BJ (cell line): ENCODE measurements at places on chromosomes 16 and 17. TPM values are rescaled to one million over a fixed set of nuclear protein-coding genes. Genes with fewer than 3 reads are reported as not detected.

SLC52A1 gene
- 0.13 and 0.23 TPM in 2 replicates for polyA plus RNA-seq

KCNH6 gene
- polyA plus RNA-seq = 0.04 and 0.10 TPM in 2 replicates

KRT40 gene
- not detected in 2 replicates for polyA plus RNA-seq

INCA1 gene
- polyA plus RNA-seq = 0.55 and 1.3 TPM in 2 replicates

TNFSF12 gene
- 29.2 and 49.5 TPM in 2 replicates for polyA plus RNA-seq

KRTAP9-4 gene
- polyA plus RNA-seq = not detected in 2 replicates

STAC2 gene
- polyA plus RNA-seq = not detected in 2 replicates

KRT33B gene
- polyA plus RNA-seq = 1.2 and 1.8 TPM in 2 replicates

DNA sequence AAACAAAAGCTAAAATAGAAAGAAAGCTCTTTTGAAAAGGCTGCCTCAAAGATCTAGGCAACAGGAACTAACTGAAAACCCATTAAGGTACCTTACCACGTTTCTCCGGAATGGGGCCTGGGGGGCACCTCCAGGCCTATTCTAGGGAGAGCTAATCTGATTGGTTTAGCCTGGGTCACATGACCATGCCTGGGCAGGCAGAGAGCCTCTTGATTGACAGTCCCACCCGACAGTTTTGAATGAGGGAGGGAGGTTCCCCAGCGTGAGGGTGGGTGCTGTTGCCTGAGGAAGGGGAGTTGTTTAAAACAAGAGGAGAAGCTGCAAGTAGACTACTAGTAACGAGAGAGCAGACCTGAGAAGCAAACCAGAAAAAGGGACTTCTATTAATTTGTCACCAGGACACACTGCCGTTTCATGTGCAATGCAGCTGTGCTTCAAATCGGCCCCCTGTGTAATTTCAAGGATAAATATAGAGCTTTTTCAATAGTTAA, 143.4 kb upstream of the HS3ST2 start:
- no peak for DNase-seq

- DNase-seq = no peak
These were observed 174.3 kb upstream of the TNRC6C start for GRCh38 chr17:77783991-77784820.

- no peak for DNase-seq
These were observed 547 bp downstream of the VMP1 start for GRCh38 chr17:59707971-59708430.

- no peak for DNase-seq
These were observed 163.0 kb upstream of the NLRP1 start for GRCh38 chr17:5747276-5747675.

GRCh38 chr16:75219838-75220237, 1.1 kb downstream of the CTRB1 start:
- DNase-seq = no peak

DNA sequence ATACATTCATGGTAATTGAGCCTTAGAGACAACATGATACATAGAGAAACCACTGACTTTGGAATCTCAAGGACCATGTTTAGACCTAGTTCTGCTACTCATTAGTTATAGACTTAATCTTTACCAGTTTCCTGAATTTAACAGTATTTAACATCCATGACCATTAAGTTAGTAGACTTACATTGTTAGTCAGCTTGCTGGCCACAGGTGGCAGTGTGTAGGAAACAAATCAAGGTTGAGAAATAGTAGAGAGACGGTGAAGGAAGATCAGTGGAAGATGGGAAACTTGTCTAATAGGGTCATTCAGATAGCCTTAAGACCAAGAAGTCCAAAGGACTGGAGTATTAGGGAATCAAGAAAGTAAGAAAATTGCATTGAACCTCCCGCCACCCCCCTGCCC, 31.0 kb downstream of the OMG start:
- no peak for DNase-seq

- no peak for DNase-seq
These were observed 23.8 kb downstream of the AKAP1 start for GRCh38 chr17:57108671-57109392.

- no peak for DNase-seq
These were observed 2.2 kb downstream of the SP2 start for GRCh38 chr17:47898241-47898640.

GRCh38 chr17:11618861-11619566, 20.7 kb downstream of the DNAH9 start:
- no peak for DNase-seq

DNA sequence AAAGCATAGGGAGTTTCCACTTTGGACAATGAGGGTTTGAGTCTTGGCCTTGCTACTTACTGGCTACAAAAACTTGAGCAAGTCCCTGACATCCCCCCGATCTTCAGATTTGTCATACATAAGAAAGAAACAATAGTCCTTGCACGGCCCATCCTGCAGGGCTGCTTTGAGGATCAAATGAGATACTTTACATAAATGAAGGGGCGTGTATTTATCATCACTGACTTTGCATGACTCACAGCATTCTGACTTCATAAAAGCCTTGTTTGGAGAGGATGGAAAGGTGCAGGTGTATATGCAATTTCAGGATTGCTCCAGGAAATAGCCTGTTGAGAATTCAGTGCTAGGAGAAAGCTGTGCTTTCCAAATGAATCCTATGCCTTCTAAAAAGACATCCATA, 465.0 kb upstream of the MAF start:
- no peak for DNase-seq

- no peak for DNase-seq
These were observed 51.4 kb downstream of the CACNG1 start for GRCh38 chr17:67095803-67096202.

DNA sequence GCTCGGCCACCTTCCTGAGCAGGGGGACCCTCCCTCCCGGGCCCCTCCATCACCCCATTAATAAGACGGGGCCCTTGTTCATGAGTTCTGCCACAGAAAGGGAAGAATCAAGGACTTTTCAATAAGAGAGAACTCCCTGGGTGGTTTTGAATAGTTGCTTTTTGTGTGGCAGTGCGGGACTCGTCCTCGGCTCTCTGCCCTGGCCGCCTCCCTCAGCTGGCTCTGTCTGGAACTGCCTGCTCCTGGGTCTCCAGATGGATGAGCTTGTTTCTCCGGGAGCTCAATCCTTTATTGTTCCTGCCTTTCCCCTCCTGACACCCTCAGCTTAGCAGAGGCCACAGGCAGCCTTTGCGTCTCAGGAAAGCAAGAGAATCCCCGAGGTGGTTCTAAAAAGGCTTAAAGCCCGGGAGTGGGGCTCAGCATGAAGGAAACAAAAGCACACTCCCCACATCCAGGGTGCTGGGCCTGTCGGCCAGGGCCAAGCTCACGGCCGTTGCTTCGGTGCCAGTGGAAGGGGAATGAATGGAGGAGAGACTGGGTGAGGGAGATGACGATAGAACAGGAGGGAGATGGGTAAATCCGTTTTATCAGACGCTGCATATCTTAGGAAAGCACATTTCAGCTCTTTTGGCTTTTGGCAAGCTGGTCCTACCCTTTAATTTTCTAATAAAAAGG, 60.2 kb downstream of the RAI1 start:
- DNase-seq = no peak

DNA sequence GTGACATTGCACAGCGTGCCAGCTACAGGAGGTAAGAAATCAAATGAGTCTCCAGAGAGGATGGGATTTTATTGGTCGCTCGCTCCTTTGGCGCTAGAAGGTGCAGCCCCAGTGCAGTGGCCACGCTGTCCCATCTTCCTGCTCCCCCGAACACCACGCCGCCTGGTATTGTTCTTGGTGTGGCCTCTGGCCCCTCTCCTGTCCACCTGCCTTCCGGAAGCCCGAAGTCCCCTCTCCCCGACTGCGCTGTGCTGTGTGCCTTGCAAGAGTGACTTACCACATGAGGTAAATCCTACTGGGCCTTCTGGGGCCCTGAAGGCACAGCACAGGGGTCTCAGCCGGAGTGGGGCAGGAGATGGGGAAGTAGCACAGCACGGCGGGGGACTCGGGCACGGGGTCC, 58.2 kb downstream of the MARCHF10 start:
- DNase-seq = no peak
